ENCODE measurements at places on chromosomes 6 and 20.

GRCh38 chr6:41965429-41966213, 24.0 kb upstream of the CCND3 start:
- DNase-seq: no peak

GRCh38 chr6:80956898-80957297, 795.6 kb downstream of the TENT5A start:
- DNase-seq: no peak

DNA sequence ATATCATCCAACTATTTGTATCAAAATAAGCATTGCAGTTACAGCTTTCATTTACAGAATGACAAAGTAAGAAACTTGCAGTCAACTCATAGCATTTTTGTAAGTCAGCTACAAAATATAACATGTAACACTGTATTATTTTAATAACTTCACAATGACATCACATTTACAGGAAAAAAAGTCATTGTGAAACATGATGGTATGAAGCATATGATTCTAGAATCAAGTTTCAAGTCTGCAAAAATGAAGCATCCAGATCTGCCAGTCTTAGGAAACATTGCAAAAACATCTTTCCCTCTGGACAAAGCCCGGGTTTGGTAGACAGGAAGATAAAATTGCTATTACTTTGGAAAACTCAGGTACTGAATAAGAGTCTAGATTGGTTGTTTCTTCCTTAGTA, 263.9 kb upstream of the NT5E start:
- no peak for DNase-seq

GRCh38 chr6:2934057-2934456, 30.9 kb upstream of the SERPINB9 start:
- no peak for DNase-seq

GRCh38 chr6:166703149-166703710, 76.2 kb upstream of the RPS6KA2 start:
- no peak for DNase-seq

- DNase-seq: no peak
These were observed 127.0 kb downstream of the PHACTR3 start for GRCh38 chr20:59731376-59731775.

GRCh38 chr20:32898729-32899128, 40.0 kb downstream of the EFCAB8 start:
- no peak for DNase-seq

DNA sequence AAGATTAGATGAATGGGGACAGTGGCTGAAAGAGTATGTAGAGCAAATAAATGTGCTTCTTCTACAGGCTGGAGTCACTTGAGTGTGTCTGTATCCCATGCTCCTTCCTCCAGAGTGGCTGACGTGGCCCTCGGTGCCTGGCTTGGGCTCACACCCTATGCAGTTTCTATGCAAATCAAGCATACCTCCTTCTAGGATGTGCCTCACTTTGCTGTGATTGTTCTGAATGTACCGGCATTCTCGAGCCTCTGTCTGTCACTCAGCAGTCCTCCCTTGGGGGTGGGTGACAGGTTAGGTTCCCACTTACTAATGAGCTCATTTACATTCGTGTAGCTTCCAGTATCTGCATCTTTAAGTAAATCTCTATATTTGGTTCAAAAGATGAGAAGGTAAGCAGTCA, 55.1 kb upstream of the HDDC2 start:
- no peak for DNase-seq

- no peak for DNase-seq
These were observed 27.3 kb downstream of the SRSF3 start for GRCh38 chr6:36621371-36621855.

DNA sequence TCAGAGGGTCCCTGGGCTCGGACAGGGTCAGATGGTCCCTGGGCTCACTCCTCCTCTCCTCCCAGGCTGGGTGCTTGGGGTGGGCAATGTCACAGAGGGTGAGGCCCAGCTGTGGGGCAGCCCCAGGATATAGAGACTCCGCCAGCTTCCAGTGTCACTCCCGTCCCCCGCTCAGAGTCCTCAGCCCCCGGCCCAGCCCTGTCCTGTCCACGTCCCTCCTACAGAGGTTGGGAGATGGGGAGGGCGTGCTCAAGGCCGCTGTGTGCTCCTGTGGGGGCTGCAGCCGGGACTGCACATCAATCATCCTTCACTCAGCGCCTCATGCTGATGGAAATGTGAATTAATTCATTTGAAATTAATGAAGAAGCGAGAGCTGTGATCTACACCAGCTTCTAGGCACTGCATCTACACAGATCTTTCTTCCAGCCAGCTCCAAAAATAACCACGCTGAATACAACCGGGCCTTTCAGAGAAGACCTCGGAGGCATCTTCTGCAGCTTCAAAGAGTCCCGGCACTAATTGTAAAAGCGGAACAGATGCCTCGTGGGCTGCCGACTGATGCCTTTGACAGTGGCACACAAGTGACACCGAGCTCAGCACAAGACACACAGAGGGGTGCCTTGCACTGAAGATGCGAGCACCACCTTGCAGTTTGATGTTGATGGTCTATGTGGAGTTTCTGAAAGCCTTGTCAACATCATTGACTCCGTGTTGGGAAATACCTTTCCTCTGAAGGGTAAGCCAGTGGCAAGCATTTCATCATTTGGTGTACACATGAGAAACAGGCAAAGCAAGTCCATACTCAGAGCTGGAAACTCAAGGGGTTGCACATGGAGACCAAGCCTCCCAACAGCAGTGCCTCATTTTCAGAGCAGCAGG, 39.3 kb downstream of the DACT2 start:
- no peak for DNase-seq

- DNase-seq: no peak
These were observed 4.2 kb downstream of the MLN start for GRCh38 chr6:33799454-33800113.

DNA sequence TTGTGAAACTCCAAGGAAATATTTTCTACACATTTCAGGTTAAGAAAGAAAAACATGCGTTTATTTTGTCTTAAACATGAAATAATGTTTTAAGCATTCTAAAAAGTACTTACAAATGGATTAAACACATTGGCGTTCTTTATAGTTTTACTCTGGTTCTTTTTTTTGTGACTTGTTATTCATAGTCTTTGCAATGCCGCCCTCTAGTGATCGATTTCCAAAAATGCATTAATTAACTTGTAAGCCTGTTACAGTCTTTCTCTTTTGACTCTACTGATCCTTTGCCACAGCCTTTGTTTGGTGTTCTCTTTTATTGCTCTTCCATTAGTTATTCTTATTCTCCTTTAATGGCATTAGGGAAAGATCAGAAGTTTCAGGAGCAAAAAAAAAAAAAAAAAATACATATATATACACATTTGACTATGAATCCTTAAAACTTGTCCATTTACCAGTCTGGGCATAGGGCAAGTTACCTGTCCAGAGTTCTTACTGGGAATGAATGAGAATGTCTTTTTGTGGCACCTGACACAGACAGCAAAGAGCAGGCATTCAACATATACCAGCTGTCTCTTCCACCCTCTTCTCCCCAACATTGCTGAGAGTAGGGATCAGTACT, 59.9 kb downstream of the MACROD2 start:
- DNase-seq: peak; percentile 23

GRCh38 chr6:155411154-155412052, 44.2 kb downstream of the NOX3 start:
- DNase-seq: no peak

GRCh38 chr20:53592992-53593465, 610 bp downstream of the ZNF217 start:
- DNase-seq: peak; percentile 33

GRCh38 chr20:57667924-57668782, 41.7 kb downstream of the PMEPA1 start:
- DNase-seq: no peak

GRCh38 chr20:8645326-8645725, 423.6 kb upstream of the PLCB4 start:
- no peak for DNase-seq

- DNase-seq: no peak
These were observed 77.5 kb upstream of the GJE1 start for GRCh38 chr6:142055219-142055618.

- DNase-seq: peak; percentile 44
These were observed 474.9 kb upstream of the AGPAT4 start for GRCh38 chr6:161748535-161749416.

DNA sequence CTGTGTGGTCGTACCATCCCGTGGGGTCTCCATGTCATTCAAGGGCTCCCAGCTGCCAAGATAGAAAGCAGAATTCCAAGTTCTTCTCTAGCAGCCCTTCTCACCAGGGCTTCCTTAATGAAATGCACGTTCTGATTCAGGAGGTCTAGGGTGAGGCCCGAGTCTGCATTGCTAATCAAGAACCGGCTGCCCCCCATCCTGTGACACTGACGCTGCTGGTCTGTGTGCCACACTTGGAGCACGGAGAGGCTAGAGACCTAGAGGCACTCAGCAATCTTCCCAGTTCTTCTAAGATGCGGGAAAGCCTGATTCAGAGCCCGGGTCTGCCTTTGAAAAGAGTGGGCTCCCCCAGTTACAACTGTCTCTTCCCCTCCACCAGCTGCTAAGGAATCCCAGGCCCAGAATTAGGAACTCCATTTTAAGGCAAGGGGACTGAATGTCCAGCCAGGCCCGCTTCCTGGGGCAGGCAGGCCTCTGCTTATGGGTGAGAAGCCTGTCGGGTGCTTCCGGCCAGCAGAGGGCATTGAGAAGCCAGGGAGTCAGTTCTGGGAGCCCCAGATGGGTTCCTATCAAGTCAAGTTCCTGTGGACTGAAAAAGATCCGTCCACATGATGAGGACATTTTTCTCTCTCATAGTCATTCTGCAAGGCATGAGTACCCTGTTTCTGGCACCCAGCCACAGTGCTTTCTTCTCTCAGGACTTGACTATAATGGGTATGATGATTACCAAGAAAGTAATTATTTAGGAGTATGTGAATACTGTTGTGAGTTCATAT, 69.8 kb upstream of the RIN2 start:
- peak; percentile 7 for DNase-seq

- no peak for DNase-seq
These were observed 13.0 kb downstream of the PERP start for GRCh38 chr6:138094260-138094659.

- DNase-seq: no peak
These were observed 27.6 kb downstream of the TREML4 start for GRCh38 chr6:41255638-41256246.

- no peak for DNase-seq
These were observed 21.0 kb upstream of the RNF217 start for GRCh38 chr6:124941259-124941658.

DNA sequence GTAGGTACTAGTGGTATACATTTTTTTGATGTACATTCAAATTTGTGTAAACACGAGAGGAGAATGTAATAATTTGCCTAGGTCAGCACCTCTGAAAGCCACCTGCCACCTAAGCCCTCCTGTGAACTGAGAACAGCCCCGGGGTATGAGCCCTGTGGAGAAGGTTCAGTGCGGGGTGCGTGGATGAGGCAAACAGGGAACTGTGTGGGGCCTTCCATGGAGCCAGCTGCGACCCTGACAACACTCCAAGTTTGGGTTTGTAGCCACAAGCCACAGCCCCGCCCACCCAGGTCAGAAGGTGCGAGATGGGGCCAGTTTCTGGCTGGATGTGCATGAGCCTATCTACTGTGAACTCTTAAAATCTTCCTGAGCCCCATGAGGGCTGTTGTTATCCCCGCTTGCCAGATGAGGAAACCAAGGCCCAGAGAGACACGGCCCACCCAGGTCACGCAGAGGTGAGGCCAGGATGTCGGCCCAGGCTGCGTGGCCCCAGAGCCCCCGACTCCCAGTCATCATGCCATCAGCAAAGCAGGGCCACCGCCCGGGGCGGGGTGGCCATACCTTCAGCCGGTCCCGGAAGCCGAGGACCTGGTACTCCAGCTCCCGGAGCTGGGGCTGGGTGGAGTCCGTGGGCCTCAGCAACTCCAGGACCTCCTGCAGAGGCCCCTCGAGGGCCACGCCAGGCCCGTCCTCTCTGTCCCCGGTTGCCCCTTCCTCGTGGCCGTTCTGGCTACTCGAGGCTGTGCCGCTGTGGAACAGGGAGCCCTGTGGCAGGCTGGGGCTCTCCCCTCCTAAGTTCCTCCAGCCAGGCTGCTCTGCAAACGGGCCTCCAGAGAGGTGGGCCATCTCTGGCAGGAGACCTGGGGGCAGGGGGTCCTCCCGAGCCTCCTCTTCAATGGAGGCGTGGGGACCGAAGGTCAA, 89.6 kb downstream of the RIPOR3 start:
- no peak for DNase-seq

DNA sequence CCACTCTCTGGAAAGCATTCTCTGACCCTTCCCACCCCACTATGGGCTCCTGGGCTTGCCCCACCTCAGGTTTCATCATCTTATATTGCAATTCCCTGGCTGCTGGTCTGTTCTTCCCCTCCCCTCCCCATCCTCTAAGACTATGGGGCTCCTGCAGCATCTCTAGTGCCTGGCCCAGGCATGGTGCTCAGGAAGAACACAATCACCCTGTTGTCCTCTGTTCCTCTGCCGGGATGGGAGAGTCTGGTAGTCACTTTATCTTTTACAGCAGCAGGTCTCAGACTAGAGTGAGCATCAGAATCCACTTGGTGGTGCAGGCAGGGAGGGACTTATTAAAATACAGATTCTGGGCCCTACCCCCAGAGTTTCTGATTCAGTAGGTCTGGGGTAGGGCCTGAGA, 5.0 kb upstream of the LPIN3 start:
- no peak for DNase-seq

- DNase-seq: peak; percentile 49
These were observed 12.8 kb upstream of the MANBAL start for GRCh38 chr20:37276494-37277252.

DNA sequence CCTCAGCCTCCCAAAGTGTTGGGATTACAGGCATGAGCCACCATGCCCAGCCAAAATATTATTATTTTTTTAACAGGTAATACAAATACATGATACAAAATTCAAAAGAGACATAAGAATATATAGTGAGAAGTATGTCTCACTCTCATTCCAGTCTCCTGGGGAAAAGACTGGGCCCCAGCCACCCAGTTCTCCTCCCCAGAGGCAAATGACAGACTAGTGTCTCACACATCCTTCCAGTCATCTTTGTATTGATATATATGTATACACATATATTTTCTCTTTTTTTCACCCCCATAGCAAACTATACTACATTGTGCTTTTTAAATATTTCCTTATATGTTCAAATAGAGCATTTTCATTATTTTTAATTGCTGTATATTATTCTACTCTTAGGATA, 8.3 kb downstream of the GSS start:
- no peak for DNase-seq

DNA sequence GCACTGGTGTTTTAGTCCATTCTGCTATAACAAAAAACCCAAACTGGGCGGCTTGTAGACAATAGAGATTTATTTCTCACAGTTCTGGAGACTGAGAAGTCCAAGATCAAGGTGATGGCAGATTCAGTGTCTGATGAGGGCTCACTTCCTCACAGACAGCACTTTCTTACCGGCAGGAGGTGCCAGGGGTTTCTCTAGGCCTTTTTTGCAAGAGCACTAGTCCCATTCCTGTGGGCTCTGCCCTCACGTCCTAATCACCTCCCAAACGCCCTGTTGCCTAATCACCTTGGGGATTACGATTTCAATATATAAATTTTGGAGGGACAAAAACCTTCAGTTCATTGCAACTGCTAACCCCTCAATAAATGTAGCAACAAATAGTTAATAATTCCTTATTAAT, 140.0 kb upstream of the SGK1 start:
- DNase-seq: no peak

DNA sequence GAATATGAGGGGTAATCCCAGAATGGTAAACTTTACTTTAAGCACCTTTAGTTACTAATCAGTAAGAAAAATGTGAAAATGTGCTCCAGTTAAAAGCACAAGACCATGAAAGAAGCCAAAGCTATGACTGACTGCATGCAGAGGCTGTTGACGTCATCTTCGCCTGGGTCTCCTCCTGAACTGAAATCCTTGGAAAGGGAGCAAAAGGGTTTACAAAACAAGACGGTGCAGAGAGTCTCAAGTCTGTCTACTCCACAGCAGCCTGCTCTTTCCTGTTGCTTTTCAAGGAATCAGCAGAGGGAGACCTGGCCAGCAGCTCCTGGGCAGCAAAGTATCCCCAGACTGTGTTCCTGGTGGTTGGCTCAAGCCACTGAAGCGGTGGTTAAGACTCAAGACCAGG, 10.2 kb downstream of the FKBP1A start:
- DNase-seq: no peak

All from activated naive CD4-positive, alpha-beta T cell treated with anti-CD3 and anti-CD28 coated beads for 36 hours (primary cell).